ENCODE measurements at places on chromosomes 2 and 18.
A peak's percentile ranks its signal among the peaks of the same experiment; 100 is the strongest.

DNA sequence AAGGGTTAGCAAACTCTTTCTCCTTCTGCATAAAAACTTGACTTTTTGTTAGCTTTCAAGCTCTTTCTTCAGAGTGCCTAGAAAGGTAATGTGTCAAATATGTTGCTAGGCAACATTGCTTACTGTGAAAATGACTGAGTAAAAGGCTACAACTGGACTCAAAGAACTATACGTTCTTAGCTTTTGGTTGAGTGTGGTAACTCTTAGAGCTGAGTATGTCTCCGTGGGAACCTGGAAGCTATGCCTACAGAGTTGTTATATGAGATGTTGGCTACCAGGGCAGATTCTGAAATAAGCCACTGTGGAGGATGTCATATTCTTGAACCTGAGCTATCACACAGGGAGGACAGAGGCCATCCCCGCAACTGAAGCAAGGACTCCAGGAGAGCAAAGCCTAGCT, 105.5 kb downstream of the ARL6IP6 start:
- no peak for DNase-seq

- DNase-seq = no peak
Observed at GRCh38 chr2:7609556-7609955, 692.3 kb downstream of the RNF144A start.

GRCh38 chr2:217650716-217651360, 352.0 kb downstream of the TNS1 start:
- DNase-seq = no peak

- DNase-seq = no peak
Observed at GRCh38 chr2:177010861-177011260, 201.7 kb upstream of the HNRNPA3 start.

DNA sequence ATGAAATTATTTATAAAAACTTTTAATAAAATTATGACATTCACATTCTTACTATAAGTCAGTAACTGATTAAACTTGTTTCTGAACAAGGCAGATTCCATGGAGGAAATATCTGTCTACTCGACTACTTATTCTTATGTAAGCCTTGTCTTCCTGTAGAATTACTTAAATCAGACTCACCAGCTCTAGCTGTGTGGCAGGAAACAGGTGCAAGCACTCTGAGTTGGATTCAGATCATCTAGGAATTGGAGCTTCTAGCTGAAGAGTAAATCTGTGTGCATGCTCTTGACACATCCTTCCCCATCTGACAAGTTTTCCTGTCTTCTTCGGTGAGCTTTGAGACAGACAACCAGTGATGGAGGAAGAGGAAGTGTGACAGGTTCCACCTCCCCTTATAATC, 284.7 kb downstream of the TRIB2 start:
- no peak for DNase-seq

- DNase-seq = no peak
Observed at GRCh38 chr2:138689705-138690104, 90.5 kb downstream of the NXPH2 start.

DNA sequence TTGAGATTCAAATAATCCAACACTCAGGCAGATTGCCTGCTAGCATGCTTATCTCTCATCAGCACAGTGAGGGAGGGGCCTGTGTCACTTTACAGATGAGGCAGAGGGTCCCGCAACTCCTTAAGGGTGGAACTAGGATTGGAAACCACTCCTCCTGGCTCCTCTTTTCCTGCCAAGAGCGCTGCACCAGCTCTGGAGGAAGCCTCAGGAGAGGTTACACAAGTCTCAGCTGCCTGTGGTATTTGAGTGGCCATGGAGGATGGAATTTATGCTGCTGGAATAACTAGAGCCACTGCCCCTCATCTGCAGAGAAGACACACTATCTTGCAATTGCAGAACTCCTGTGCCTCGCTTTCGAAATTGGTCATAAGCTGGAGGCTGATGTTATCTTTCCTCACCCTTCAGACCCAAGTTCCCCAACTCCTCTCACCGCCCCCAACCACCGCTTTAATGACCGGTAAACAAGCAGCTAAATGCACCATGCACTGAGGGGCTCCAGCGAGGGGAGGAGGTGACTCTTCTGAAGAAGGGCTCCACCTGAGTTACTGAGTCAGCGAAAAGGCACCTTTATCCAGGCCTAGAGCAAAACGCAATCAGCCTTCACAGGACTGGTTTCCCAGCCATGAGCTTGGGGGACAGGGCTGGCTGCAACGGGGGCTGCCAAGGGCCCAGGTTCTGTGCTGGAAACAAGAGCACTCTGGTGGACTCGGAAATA, 245.8 kb downstream of the SOX11 start:
- DNase-seq = no peak

GRCh38 chr2:213524164-213524563, 239.9 kb downstream of the SPAG16 start:
- DNase-seq = no peak

DNA sequence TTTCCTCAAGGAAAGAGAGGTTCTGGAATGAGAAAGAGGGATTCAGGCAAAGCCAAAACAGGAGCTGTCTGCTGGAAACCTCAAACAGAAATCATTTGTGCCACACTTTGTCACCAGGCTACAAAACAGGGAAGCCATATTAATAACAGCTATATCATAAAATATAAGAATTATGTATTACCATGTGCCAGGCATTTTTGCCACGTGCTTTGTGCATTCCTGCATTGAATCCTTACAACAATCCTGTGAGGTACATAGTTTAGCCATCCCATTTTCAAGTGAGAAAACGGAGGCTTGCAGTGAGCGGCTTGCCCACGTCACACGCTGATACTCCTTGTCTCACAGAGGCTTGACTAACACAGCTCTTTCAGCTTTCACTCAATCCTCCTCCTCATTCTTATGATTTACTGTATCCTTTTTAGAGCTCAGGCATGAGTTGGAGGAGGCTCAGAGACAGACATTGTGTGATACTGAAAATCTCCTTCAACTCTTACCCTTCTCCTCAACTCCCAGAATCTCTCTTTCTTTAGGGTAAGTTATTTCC, 148.4 kb upstream of the MEX3C start:
- DNase-seq = no peak

DNA sequence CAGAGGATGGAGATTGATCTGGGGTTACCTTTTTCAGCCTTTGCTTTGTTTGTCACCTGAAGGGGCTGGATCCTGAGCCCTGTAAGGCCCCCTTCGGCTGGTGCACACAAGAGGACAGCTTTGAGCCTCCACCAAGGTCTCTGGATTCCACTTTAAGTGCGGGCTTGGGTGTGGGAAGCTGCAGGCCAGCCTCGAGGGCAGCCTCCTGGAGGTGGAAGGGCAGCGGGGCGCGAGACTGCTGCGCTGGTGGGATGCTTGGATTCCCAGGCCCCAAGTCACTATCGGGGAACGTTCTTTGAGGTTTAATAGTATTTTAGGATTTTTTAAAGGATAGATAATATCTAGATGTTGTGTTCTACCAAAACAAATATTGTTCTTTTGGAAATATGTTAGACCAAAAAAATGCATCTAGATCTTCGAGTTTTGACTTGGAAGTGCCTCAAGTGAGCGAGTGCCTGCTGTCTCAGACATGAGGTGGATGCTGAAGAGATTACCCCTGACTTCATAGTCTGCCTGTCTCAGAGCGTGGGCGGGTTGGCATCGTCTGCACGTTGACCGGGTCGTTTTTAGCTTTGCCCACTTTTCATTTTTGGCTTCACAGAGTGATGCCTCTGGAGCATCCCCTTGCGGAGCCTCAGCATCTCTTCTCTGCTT, 113.8 kb downstream of the AGAP1 start:
- no peak for DNase-seq

DNA sequence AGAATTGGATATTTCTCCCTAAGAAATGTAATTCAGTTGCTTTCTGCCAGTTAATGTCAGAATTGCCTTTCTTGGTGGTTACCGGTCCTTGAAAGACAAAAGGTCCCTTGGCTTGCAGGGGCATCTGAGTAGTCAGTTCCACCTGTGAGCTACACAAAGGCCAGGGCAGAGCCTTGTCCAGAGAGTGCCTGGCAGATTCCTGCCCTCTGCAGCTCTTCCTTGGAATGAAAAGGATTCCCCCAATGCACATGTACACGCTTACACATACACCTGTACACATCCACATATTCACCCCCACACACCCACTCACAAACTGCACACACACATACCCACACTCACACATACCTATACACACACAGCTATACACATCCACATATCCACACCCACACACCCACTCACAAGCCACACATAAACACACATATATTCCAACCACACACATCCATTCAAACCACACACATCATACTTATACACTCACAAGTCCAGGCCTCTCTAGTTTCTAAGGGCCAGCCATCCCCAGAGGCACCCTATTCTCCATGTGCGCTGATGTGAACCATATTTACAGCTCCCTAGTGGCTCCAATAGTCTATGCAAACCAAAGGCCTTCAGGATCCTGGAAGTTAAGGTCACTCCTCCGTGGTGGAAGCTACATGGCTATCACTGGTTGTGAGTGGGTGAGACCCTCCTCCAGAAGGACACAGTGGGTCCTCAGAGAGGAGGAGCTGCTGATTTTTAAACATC, 9.6 kb downstream of the CYRIA start:
- DNase-seq = no peak

DNA sequence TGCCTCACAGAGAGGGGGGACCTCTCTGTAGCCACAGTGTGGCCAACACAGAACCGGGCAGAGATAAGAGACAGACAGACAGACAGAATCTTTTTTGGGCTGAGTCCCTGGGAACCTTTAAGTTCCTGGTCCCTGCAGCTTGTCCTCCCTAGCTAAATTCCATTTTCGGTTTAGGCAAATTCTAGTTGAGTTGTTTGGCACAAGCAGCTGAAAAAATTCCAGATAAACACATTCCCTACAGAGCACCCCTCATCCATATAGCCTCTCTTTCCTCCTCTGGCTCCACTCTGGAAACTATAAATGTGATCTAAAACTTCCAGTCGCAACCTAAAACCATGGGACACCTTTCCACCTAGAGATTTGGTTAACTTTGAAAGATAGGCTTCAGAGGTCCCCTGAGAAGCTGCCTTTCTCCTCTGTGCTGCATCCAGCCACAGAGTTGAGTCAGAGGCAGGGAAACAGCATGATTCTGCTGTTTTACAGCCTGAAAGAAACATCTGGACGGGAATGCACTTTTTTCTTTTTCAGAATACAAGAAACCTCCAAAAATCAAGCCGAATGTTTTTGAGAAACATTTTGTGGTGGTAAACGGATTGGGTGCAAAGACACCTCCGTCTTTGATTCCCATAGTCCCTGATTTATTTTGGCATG, 30.9 kb downstream of the SLC4A3 start:
- no peak for DNase-seq

- DNase-seq = peak; percentile 2
Observed at GRCh38 chr2:85600951-85601770, 1.3 kb downstream of the TMEM150A start.

Data from D721Med (cell line).